Effector memory CD8-positive, alpha-beta T cell (primary cell): ENCODE measurements at places on chromosomes 3 and 15.

- no peak for DNase-seq
These were observed 71.2 kb upstream of the LIPC start for GRCh38 chr15:58360421-58361090.

- DNase-seq: no peak
These were observed 2.0 kb downstream of the TRIM59 start for GRCh38 chr3:160447544-160447943.

DNA sequence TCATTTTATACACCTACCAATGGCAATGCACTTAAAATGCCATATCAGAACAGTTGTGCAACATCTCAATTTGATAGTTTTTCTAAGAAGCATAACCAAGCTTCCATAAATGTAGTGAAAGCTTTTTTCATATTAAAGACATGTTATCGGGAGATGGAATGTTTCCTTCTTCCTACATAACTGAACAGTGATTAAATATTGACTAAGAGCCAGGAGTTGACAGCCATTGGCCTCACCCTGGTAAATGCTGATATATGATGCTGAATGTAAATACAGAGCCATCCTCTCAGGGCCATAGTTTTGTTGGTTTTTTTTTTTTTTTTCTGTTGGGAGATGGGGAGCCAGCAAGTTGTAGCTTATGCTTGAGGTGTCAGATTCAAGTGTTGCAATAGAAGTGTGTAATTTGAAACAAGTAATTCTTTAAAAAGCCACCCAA is 203.3 kb upstream of the IL12A start:
- no peak for DNase-seq

- DNase-seq: no peak
These were observed 34.1 kb downstream of the ABTB1 start for GRCh38 chr3:127706785-127707351.

- no peak for DNase-seq
These were observed 4.6 kb downstream of the OR5H15 start for GRCh38 chr3:98171071-98171470.

DNA sequence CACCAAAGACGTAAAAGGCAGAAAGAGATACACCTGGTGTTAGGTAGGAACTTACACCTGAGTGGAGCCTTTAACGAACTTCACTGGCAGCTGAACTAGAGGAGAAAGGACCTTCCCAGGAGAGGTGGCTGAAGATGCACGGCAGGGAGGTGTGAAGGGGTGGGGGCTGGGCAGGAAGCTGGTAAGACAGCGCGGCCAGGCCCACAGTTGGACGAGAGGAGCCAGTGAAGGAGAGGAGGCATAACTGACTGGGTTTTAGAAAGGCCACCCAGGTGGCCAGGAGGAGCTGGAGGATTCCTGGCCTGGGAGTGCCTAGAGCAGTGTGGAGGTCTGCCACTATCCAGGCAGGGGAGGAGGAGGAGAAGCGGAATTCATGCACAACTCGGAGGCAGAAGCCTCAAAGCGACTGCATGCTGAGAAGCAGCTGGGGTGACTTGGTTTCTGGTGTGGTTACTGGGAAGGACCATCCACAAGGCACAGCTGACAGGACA is 51.9 kb downstream of the SLC41A3 start:
- DNase-seq: no peak
